Stimulated activated CD8-positive, alpha-beta memory T cell treated with anti-CD3 and anti-CD28 coated beads, Interleukin-4, amount 100 ng/mL, for 4 hours (primary cell): ENCODE measurements at places on chromosomes 11 and 22.

DNA sequence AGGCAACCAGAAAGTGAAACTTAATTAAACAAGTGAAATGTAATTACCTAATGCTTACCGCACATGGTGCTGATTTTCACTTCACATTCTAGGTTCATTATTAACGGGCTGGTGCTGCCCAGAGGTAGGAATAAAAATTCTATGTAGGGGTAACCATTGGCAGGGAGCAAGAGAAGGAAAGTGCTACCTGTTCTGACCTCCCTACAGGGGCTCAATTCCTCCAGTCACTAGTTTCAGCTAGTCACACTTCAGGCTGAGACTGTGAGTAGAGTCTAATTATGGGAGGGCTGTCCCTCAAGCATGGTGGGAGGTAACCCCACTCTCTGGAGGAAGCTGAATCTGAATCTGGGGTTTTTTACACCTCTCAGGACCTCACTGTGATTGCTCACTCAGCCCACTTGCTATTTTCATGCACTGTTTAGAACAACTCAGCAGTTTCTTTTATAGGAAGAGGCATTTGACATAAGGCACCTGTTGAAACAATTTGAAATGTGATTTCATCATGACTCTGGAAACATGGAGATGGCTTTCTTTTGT, 75.4 kb downstream of the MAML2 start:
- DNase-seq = peak; percentile 20

DNA sequence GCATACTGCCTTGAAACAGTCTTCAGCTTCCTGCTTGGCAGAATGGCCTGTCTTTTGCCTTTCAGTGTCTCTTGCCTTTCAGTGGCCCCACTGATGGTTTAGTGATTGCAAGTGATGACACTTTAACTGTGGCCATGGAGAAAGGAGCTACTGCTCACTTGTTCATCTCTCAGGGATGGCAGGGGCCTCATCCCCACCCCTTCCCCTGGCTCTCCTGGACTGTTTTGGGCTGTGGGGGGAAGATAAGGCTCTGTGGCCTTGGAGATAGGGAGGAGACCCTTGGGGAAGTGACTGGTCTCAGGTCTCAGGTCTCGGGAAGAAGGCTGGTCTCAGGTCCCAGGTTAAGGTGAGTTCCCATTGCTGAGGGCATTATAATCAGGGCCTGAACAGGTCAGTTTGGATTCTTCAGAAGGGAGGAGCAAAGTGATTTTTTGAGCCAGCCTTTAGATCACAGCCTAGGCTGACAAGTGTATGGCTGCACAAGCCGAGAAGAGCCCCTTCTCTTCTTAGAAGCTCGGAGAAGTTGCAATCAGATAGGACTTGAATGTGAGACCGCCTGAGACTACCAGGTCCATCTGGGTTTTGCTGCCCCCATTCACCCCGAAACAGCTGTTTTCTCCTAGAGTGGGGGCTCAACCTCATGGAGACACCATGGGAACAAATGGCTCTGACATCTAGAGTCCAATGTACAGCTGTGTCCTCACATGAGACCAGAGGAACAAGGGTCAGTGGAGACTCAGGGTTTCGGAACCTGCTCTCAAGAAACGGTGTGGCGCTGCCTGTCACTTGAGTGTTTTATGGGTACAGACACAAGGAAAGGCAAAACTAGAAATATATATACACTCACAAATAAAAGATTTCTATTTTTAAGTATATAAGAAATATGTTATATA, 15.9 kb upstream of the P2RY2 start:
- no peak for DNase-seq

- no peak for DNase-seq
These were observed 26.7 kb downstream of the FLI1 start for GRCh38 chr11:128720522-128720985.

DNA sequence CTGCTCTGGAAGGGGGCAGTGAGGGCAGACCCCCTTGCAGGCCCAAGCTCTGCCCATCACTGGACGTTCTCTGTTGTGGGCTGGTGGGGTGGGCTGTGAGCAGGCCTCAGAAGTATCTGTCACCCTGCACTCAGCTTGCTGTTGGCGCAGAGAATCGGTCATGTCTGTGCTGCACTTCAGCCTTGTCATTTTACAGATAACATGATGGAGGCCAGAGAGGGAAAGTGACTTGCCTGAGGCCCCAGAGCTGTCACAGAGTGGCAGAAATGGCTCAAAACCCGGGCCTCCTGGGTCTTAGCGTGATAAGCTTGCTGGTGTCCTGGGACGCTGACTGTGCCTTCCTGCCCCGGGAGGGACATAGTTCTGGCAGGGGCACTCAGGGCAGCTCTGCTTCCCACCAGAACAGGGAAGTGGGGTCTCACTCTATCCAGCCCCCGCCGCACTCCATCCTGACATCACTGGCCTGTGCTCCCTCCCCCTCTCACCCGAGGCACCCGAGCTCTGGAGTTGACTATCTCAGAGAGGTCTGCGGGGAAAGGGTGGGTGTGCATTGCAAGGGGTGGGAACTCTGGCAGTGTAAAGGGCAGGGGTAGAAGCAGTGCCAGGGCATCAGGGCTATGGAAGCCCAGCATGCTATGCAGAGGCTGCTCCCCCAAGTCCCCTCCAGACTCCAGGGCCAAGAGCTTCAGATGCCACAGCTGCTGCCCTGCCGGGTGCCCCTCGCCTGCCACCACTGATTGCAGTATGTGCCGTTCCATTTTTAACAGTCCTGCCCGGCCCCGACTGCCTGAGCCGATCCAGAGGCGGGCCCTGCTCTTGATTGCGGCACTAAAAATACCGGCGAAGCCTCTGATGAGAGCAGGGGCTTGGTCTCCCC, 50.4 kb upstream of the NECTIN1 start:
- no peak for DNase-seq

GRCh38 chr11:70341881-70342429, 56.4 kb upstream of the CTTN start:
- no peak for DNase-seq

DNA sequence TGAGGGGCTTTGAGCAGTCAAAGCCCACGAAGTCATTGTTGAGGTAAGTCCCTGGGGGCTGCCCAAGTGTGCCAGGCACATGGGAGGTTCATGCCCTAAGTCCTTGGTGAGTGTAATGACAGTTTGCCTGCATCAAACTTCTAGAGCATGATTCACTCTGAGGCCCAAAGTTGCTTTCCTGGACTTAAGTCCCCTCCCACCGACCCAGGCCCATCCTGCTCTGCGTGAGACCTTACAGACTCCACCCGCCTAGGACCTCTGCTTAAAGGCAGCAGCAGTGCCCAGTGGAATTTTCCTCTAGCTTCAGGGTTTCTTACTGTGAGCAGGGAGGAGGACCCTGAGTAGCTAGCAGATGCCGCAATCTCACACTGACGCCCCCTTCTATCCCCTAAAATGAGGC, 5.7 kb upstream of the PVALB start:
- no peak for DNase-seq

DNA sequence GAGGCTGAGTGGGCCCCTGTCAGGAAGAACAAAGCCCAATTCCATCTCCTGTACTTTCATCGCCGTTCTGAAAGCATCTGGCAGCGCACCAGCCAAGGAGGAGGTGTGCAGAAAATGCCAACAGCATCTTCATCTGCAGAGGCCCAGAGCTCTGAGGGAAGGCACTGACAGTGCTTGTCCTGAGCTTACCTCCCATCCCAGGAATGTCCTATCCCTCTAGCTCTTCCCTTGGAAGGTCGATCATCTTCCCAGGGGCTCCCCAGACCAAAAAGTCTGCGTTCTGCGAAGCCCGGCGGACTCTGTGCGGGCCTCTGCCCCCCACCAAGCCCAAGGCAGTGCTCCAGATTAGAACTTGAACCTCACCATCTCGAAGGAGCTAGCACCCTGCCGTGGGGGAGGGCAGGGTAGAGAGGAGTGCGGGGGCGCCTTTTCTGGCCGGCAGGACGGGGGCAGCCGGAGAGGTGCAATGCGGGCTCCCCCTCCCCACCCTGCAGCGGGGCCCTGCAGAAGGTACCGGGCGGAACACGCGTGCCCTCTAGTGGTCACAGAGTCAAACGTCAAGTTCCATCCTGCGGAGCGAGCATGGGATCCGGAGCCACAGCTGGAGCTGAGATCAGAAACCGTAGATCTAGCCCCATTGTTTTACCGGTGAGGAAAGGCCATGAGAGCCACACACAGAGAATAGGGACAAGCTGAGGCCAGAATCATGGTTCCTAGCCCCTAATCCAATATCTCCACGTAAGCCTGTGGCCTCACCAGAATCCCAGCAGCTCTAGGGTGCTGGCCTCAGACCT, 5.0 kb downstream of the SCN2B start:
- DNase-seq = peak; percentile 42

GRCh38 chr11:122074022-122074421, 42.0 kb downstream of the BLID start:
- no peak for DNase-seq

DNA sequence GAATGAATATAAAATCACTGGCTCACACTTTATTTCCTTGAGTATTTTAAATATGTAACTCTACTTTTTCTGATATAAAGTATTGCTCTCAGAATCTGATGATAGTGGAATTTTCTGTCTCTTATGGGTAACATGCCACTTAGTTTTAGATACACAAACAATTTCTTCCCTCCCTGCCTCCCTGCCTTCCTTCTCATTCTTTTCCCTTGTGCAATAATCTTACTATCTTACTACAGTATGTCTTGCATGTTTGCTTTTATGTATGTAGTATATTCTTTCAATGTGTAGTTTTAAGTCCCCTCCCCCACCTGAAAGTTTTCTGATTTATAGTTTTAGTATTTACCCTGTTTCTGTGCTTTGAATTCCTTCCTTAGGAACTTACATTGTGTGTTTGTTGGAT, 48.4 kb downstream of the INSC start:
- no peak for DNase-seq

DNA sequence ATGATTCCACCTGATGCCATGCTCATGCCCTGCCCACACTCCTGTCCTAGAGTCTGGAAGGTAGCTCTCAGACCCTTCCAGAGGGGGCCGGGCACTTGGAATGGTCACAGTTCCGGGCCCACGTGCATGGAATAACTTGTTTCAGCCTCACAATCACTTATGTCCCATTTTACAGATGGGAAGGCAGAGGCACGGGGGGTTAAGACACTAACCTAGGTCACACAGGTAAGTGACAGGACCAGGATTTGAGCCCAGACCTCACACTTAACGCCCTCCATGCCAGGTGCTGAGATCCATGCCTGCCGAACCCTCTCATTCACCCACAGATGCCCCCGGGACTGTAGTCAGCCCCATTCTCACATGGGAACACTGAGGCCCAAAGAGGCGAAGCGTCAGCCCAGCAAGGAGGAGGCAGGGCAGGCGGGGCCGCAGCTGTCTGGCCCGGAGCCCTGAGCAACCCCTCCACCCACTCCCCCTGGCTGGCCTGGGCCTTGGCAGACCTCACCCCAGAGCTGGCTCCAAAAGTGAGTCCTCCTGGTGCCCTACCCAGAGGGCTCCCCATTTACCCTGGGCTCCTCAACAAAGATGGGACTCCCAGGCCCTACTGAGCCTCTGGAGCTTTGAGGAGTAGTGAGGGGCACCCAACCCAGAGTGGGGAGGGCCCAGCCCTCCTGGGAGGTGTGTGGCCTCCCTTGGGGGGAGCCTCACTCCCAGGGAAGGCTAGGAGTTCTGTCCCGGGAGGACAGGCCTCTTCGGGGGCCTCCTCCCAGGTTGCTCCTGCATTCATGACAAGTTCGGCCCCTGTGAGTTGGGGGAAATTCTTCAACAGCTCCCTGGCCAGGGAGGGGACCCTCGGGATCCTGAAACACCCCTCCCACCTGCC, 2.4 kb upstream of the ALDH3B1 start:
- no peak for DNase-seq

- DNase-seq = no peak
These were observed 60.0 kb upstream of the SPON1 start for GRCh38 chr11:13902523-13902922.

DNA sequence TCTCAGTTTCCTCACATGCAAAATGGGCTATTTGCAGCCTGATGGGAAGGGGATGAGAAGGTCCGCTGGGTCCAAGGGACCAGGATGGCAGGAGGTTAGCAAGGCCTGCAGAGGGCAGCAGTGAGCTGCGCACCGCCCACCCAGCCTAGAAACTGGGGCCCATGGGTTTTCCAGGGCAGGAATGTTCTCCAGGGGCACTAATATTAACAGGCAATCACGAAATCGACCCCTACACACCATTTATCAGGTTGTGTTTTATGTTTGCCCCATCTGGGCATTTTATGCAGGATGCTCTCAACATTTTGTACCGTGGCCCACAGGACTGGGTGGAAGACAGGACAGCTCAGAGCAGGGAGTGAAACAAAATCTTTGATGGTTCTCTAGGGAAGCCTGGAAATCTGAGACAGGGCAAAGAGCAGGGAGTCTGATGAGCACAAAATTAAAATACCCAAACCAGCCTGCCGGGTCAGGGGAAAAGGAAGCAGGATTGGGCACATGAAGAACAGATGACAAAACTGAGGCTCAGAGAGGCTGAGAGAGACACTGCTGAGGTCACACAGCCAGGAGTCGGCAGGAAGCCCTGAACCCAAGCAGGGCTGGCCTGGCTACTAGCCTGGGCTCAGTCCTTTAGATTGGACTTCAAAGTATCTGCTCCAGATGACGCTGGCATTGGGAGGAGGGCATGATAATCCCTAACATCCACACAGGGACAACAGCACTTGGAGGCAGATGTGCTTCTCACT, 1.6 kb upstream of the BCR start:
- peak; percentile 20 for DNase-seq

- DNase-seq = no peak
These were observed 30.2 kb upstream of the APOBEC3A start for GRCh38 chr22:38927033-38927781.

GRCh38 chr22:50418624-50419023, 56.2 kb downstream of the SBF1 start:
- no peak for DNase-seq

- no peak for DNase-seq
These were observed 154.8 kb downstream of the UVRAG start for GRCh38 chr11:75969626-75970308.

GRCh38 chr11:2541881-2542361, 97.1 kb downstream of the KCNQ1 start:
- no peak for DNase-seq

DNA sequence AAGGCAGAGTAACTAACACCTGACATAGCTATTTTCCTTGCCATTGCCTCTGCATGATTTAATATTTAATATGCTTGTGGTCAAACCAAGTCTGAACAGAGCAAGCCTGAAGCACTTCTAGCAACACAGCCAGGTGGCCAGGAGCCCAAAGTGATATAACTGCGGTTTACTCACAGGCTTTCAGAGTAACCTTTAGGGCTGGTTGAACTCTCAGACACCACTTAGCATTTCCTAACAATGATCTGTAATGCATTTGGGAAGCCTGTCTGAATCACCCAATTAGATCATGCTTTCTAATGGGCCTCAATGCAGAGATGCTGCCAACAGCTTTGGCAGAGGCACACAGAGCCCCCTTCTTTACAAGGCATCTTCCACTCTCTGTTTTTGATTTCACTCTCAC, 96.1 kb downstream of the FDX1 start:
- DNase-seq = no peak

DNA sequence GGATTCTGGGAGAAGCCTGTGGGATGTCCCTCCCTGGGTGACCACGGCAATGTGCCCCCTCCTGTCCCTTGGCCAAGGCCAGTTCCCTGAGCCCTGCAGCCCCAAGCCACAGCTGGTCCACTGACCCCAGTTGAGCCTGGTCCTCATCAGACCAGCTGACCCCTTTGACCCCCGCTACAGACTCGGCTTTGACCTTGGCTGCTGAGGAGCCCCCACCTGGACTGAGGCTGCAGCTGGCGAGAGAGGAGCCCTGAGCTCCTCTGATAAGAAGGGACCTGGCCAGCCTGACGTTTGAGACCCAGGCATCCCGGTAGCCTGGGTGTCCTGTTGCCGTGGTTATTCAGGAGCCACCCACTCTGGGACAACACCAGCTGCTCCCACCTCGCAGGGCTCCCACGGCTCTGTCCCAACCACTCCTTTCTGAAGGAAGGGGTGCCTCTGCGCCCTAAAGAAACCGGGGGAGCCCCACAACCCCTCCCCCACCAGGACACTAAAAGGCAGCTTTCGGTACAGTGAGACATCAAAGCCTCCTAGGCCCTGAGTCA, 3.0 kb downstream of the ASCL2 start:
- no peak for DNase-seq
